ENCODE measurements at places on chromosomes 2 and 18.

- DNase-seq, result no peak
Observed at GRCh38 chr2:107772353-107772752, 54.3 kb upstream of the RGPD4 start.

GRCh38 chr2:103823847-103824246 is 1030.1 kb upstream of the POU3F3 start:
- DNase-seq, result no peak

DNA sequence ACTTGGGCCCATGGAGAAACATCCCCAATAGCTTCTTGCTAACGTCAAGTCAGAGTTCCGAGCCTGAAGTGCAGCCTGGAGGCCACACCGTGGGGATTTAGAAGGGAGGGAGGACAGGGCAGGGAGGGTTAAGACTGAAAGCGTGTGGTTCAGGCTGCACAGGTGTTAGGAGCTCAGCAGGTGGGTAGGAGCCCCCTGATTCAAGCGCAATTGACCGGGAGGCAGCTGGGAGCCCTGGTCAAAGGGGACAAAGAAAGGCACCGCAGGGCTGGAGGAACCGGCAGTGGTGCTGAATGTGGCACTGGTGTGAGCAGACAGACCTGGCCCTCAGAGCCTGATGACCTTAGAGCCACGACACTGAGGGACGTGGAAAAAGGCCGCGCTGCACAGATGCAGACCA is 149.6 kb downstream of the TMEM18 start:
- no peak for DNase-seq

DNA sequence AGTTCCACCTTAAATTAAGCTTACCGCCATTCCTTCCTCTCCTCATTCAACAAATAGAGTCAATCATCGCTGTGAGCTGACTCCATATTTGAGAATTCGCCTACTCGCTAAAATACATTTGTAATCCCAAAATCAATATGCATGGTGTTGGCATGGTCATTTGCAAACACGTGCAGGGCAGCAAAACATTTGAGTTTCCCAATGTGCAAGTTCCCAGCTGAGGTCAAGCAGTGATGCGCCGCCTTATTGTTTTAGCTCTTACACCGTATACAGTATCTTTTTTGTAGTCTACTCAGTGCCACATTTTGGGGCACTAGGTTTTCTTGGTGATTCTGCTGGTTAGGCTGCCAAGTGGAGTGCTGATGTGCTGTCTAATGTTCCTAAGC is 73.3 kb upstream of the MGAT4A start:
- DNase-seq, result no peak

GRCh38 chr2:165594231-165594934 is 124.9 kb downstream of the CSRNP3 start:
- no peak for DNase-seq

- DNase-seq, result no peak
Observed at GRCh38 chr2:102143450-102143985, 972 bp downstream of the IL1R1 start.

DNA sequence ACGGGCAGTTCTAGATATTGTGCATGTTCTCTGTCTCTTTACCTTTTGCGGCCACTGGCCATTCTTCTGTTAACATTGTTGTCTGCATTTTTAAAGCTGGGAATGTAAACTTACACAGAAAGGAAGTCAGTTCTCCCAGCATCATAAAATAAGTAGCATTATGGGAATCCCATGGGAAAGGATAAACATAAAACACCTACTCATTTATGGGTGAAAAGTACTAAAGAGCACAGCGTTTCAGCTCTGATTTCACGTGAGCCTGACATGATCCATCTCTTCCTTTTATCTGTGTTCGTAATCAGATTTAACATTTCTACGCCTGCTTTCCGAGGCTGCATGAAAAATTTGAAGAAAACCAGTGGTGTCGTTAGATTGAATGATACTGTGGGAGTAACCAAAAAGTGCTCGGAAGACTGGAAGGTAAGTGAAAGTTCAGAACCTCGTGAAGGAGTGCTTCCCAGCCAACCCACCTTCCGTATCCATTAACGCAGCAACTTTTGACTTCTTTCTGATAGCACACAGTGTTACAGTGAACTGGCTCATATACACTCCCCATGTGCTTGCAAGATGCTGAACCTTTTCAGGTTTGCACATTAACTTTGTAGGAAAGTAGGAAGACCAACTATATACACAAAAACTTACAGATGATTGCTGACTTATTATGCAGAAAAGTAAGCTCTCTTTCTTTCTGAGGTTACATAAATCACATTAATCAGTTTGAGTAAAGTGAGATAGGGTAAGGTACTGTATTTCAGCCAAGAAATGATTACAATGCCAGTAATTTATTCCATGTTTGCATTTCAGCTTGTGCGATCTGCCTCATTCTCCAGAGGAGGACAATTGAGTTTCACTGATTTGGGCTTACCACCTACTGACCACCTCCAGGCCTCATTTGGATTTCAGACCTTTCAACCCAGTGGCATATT is 86.5 kb upstream of the TTC39C start:
- DNase-seq, result no peak

- DNase-seq, result no peak
Observed at GRCh38 chr2:230944123-230944653, 19.1 kb upstream of the GPR55 start.

GRCh38 chr2:42663828-42664227 is 95.4 kb downstream of the MTA3 start:
- no peak for DNase-seq

GRCh38 chr2:159614534-159615366 is 1.6 kb downstream of the BAZ2B start:
- peak; percentile 76 for DNase-seq

DNA sequence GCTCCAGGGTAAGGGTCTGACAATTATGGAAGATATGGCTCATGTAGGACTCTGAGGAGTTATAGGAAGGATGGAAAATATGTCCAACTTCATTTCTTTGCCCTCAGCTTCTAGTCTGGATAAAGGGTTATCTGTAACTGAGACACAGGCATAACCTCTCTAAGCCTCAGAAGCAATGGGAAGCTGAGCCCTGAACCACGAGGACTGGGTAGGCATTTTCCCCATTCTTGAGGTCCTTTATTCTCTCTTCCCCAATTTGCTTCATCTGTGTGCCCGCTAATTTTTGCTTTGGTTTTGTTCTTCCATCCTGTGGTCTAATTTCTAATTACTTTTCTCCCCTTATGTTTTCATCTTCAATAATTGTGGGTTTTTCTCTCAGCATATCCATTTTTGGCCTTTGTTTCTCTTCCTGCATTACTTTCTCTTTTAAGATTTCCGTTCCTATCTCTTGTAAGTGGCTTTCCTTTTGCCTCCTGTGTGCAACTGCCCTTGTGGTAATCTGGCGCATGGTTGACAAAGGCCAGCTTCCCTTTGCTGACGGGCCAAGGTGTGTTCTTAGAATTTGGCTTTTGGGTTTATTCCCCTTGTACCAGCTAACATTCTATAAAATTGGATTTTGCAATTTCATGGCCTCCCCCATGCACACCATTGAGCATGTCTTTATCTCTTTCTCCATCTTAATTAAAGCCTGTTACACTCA is 343.8 kb downstream of the TXNL1 start:
- no peak for DNase-seq

DNA sequence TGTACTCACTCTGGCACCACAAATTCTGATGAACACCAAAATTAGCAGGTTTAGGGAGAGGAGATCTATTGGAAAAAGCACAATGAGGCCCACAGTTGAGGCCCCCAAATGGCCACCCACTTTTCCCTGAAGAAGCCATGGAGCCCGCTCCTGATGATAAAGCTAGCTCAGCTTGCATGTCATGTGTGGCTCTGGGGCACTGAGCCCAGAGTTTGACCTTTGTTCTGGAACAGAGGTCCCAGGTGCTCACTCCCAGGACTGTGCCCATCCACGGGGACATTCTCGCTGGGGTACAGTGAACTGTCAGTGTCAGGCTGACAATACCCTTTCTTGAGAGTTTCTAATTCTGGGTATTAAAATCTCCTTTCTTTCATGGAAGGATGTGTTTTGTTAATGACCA is 36.2 kb downstream of the XDH start:
- DNase-seq, result no peak

DNA sequence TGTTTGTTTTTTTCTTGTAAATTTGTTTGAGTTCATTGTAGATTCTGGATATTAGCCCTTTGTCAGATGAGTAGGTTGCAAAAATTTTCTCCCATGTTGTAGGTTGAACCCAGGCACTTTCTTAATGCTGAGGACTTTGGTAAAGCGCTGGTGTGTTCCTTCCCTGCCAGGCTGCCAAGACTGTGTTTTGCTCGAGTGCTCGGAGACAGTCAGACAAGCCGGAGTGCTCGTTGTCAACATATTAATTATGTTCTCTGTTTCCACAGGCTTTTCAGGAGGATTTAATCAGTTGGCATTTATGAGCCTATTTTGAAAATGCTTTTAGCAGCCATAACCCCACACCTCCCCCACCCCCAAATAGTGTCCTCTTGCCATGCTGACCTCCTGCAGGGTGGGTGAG is 6.4 kb downstream of the MTCL1 start:
- DNase-seq, result no peak

- DNase-seq, result no peak
Observed at GRCh38 chr2:46988733-46989481, 73.3 kb upstream of the MCFD2 start.

DNA sequence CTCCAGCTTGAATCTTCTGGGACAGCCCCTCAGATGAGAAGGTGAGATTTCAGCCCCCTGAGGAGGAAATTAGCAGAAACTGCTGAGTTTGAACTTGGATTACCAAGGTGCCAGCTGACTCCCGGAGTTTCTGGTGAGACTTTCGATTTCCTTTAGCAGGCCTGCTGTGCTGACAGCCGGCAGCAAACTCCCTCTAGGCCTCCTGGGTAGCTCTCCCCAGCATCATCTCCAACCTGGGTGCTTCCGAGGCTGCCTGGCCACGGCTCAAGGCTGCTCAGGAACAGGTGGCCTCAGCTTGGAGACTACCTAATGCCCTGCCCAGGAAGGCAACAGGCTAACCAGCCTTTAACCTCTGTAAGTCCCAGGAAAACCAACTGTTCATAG is 16.5 kb downstream of the SDC1 start:
- no peak for DNase-seq

GRCh38 chr2:159186462-159186861 is 100.0 kb downstream of the WDSUB1 start:
- DNase-seq, result no peak

GRCh38 chr2:197135806-197136205 is 174.8 kb downstream of the ANKRD44 start:
- DNase-seq, result no peak

GRCh38 chr2:158841850-158842249 is 46.7 kb downstream of the DAPL1 start:
- no peak for DNase-seq

GRCh38 chr2:57407772-57408201 is 638.8 kb upstream of the VRK2 start:
- no peak for DNase-seq

- no peak for DNase-seq
Observed at GRCh38 chr2:136185981-136186776, 68.2 kb upstream of the CXCR4 start.

- no peak for DNase-seq
Observed at GRCh38 chr2:199646439-199646838, 188.7 kb upstream of the SATB2 start.

DNA sequence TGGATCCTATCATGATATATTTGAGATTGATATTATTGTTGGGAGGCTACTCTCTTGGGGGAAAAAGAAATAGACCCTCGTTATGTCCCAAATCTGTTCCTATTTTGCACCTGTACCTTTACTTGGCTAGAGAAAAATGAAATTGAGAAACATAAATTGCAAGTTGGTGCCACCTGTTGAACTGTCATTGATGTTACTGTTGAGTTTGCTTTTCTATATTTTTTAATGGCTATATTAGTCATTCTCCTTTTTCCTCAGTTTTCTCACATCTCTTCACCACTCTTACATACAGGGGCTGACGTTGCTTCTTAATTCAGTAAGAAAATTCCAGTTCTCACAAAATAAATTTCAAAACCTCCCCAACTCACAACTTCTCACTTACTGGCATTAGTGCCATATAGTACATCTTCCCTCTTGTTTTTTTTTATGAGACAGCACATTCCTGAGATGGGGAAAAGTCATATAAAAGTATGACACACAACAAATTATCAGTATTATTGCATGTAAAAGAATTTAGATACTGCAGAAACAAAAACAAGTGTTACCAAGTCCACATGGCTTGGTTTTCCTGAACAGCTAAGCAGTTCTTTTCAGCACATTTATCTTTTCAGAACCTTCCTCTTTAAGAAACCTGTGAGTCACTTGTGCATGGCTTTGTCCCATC is 348.3 kb upstream of the DSEL start:
- peak; percentile 56 for DNase-seq

GRCh38 chr2:218003281-218003944 is 618 bp upstream of the TNS1 start:
- DNase-seq, result no peak

DNA sequence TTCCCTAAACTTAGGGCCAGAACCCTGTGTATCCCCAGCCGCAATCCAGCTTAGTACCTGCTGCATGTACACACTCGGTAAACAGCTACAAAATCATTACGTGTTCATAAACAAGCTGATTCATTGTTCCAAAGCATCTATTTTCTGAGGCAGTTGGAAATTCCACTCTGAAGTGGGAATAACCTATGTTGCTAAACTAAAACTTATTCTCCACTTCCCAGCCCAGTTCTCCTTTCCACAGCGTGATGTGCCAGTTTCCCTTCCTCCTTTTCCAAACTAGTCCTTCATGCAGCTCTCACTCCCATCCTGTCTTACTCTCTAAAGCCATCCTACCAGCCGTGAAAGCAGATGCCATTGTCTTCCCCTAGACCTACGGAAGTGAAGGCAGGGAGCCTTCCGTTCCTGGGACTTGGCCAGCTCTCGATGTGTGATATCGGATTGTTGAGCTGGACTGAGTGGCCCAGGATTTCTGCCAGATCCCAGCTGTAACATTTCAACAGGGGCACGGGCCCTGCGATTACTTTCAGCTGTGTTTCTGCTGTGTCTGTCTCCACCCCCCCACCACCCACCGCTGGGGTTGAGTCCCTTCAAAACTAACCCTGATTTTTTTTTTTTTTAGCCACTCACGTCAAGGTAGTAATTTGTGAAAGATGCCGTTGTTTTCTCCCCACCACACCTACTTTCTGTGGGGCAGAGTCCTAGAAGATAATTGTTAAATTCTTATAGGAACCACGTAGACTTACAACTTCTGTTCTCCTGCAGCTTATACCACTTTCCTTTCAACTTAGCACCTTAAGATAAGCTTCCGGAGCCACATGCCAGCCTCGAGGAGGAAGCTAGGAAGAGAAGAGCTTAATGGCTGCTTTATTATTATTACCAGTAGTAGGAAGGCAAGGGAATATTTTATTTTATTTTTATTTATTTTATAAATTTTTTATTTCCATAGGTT is 100.9 kb downstream of the CRIM1 start:
- DNase-seq, result peak; percentile 67

DNA sequence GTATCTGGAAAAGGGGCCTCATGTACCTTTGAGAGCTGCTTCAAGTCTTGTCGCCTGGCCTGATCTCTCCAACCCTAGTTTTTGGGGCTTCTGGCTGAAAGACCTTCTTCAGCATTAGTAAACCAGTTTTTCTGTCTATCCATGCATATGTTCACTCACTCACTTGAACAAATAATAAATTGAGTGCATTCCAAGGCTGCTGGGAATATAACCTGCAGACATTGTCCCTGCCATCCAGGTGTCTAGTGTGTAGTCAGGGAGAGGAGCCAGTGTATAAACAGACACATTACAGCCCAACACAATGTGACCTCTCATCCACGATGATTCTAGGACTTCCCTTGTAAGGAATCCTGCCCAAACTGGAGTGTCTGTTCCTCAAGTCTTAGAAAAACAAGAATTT is 262.1 kb downstream of the PRKCE start:
- DNase-seq, result no peak

- DNase-seq, result no peak
Observed at GRCh38 chr2:192655916-192656315, 461.2 kb upstream of the TMEFF2 start.

GRCh38 chr2:6777626-6778025 is 88.1 kb downstream of the CMPK2 start:
- no peak for DNase-seq

GRCh38 chr2:32923109-32923508 is 23.6 kb upstream of the LTBP1 start:
- DNase-seq, result no peak
